Amygdala (tissue), 56 donors: ENCODE measurements at places on chromosomes 6 and 20.

GRCh38 chr6:95948324-95948723 lies 67.5 kb upstream of the FUT9 start:
- no peak for DNase-seq

- DNase-seq: no peak
Observed at GRCh38 chr6:13402711-13403110, 74.4 kb upstream of the TBC1D7 start.

DNA sequence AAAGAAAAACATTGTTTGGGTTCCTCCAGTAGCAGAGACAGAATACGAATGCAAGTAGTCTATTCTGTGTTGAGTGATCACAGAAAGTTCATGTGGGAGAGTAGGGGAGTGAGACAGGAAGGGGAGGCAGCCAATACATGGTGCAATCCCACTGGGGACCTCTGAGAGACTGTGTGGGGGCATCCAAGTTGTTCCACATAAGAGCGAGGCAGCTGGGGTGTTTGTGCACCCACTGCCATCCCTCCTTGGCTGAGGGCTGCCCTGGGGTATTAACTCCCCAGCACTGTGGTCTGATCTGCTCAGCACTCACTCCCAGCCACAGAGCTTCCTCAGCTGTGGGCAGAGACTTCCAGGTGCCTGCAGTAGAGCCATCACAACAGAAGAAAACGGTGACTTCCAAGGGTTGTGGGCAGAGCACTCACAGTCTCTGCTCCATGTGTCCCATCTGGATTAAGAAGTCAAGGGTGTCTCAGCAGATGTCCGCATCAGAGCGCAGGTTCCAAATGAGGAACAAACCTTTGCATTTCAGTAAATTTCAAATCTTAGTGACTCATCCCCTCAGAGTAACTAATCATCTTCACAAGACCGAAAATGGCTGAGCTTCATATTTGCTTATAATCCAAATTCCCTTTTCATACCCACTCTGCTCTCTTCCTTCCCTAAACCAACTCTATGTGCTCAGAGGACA lies 101.9 kb upstream of the NAA20 start:
- no peak for DNase-seq

DNA sequence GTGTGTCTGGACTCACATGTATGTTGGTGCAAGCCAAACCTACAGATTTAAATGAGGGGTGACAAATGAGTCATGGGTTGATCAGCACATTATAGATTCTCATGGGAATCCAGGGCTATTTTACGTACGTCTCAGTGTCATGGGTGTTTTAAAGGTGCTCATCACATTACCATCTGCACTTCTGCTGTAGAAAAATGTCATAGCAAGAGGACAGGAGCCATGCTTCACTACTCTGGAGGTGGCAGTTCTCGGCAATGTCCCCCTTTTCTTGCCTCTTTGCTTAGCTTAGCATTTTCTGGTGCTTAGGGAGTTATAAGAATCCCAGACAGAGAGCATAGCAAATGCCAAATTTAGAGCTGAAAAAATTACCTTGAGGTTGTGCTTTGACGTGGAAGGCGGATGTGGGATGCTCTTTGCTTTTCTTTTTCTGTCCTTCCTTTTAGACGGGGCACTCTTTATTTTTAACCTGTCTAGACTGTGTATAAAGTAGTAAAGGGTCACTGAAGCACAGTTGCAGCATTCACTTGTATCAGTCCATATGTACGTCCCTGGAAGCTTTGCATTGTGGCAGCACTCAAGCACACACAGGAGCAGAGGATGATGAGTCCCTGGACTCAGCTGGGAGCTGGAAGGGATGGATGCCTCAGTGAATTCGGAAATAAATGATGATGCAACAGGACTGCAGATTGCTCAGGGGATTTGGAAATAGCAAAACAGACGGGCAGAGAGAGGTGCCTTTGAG lies 139.7 kb downstream of the SYNDIG1 start:
- DNase-seq: no peak

DNA sequence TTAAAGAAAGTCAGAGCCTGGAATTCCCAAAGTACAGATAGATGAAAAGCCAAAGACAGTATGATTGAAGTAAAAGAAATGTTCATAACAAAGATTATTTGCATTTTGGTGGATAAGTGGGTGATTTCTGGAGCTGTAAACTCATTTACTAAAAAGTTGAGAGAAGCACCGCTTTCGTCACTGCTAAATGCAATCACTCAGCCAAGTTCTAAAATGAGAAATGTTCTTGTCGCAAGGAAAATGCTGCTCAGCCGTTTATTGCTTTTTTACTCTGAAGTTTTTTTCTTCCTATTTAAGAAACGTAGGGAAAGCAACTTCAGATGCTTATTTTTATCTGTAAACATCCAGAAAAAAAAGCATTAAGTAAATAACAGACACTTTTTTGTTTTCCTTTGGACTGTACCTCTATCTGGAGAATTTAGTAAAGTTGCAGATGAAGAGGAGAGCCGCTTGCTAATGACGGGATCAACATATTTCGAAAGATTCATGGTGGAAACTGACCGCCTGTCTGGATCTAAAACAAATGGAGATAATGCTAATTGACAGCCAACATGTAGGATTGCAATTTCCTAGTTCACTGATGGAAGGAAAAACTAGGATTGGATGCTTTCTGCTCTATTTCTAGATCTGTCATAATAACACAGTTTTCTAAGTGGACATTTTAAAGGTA lies 93.8 kb upstream of the BCLAF1 start:
- DNase-seq: no peak

DNA sequence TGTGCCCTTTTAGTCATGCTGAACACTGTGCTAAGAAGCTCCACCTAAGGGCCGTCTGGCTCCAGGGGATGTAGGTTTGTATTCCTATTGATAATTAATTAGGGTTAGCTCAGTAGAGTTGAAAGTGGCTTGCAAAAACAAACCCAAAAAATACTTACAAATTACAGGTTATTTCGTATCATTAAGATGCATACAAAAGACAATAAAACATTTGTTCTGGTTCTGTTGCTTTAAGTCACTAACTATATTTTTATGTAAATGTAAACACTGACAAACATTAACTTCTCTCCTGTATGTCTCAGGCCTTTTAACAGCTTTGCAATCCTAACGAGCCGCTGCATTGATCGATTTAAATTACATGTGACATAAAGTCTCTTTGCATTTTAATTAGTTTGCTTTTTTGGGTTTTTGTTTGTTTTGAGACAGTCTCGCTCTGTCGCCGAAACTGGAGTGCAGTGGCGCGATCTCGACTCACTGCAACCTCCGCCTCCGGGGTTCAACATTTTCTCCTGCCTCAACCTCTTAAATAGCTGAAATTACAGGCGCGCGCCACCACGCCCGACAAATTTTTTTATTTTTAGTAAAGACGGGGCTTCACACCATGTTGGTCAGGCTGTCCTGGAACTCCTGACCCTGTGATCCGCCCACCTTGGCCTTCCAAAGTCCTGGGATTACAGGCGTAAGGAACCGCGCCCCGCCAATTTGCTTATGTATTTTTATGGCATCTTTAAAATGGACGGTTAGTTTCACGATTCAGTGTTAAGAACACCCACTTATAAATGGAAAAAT lies 110.9 kb downstream of the HFE start:
- no peak for DNase-seq

GRCh38 chr6:135086414-135086764 lies 31.8 kb upstream of the HBS1L start:
- DNase-seq: no peak

DNA sequence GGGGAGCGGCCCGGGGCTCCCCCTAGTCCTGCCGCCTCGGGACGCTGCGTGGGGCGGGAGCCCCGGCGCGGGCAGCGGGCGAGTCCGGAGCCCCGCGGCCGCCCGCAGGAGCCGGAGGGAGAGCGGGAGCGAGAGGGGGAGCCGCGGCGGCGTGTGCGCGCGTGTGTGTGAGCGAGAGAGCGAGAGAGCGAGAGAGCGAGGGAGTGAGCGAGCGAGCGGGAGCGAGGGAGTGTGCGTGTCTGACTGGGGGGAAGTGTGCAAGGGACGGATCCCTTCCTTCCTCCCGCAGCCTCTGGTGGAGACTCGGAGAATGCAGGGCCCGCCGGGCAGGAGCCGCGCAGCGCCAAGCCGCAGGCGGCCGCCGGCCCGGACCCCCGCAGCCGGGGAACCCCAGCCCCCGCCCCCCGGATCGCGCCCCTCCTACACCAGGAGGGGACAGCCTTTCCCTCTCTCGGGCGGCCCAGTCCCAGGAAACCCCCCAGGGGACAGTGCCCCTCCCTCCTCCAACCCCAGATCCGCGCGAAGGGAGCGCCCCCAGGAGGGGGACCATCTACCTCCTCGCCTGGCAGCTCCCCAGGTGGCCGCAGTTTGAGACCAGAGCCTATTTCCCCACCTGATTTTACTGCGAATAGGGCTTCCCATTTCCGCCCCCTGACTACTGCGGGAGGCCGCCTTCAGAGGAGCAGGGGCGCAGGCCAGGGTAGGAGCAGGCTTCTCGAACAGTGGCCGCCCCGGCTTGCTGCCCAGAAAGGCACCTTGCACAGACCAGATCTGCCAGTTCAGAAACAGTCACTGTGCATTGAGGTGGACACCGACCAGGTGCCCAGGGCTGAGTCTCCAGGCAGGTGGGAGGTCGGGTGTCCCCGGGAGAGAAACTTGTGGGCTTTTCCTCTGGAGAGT lies at the start of gene CDH22:
Gene CDH22, minus strand, starts transcription at position 241 of the 900 bp plus-strand sequence. CDS start 57,204 bp downstream, outside the sequence.
- peak; percentile 40 for DNase-seq

GRCh38 chr6:39593646-39594045 lies 131.6 kb downstream of the KIF6 start:
- DNase-seq: no peak

DNA sequence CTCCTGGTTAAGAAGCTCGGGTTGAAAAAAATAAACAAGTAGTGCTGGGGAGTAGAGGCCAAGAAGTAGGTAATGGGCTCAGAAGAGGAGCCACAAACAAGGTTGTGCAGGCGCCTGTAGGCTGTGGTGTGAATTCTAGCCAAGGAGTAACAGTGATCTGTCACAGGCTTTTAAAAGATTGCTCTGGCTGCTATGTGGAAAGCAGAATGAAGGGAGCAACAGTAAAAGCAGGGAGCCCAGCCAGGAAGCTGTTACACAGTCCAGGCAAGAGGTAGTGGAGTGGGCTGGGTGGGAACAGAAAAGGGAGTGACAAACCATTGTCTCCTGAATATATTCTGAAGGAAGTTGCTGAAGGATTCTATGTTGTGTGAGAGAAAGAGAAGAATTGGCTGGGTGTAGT lies 2.0 kb downstream of the HFE start:
- no peak for DNase-seq

DNA sequence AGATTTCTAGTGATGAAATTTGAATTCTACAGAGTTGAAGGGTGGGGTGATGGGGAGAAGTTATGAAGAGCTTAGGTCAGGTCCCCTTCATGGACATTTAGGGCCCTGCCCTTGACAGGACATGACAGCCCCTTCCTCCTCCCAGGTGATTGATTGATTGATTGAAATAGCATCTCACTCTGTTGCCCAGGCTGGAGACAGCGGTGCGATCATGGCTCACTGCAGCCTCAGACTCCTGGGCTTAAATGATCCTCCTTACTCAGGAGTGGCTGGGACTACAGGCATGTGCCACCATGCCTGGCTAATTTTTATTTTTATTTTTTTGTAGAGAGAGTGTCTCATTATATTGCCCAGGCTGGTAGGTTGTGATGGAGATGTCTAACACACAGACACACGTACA lies 174.0 kb upstream of the RNF24 start:
- no peak for DNase-seq
